ENCODE measurements at places on chromosomes 1 and 21.

- no peak for DNase-seq
These were observed 54.2 kb upstream of the DNAJC6 start for GRCh38 chr1:65255035-65255655.

- no peak for DNase-seq
These were observed 33.1 kb upstream of the VPS26C start for GRCh38 chr21:37300114-37300751.

- DNase-seq: no peak
These were observed 15.5 kb downstream of the DEGS1 start for GRCh38 chr1:224198572-224198971.

GRCh38 chr1:212491454-212491853 lies 58.7 kb downstream of the NENF start:
- DNase-seq: no peak

DNA sequence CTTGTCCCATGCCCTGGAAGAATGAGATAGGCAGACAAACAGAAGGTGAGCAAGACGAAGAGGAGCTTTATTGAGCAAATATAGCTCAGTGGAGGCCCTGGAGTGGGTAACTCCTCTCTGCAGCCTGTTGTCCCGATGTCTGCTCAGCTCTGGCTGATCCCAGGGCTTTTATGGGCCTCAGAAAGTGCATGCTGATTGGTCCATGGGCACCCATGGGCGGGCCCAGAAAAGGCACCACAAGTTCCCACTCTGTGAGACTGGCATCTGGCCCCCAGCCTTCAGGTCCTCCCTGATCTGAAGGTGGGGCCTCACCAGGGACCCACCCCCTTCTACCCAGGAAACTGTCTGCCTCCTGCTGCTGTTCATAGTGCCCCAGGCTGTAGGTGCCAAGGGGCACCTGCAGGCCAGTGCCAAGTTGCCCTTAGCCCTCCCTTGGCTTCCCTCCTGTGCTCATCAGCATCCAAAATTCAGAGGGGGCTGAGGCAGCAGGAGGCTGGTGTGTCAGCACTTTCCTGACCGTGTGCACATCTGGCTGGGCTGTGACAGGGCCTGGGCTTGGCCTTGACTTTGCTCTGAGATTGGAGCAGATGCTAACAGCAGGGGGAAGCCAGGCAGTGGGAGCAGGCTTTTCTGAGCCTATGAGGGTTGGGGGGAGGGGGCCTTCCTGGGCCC lies 35.4 kb downstream of the ACTL8 start:
- no peak for DNase-seq

GRCh38 chr21:39837861-39838359 lies 29.3 kb upstream of the PCP4 start:
- no peak for DNase-seq

DNA sequence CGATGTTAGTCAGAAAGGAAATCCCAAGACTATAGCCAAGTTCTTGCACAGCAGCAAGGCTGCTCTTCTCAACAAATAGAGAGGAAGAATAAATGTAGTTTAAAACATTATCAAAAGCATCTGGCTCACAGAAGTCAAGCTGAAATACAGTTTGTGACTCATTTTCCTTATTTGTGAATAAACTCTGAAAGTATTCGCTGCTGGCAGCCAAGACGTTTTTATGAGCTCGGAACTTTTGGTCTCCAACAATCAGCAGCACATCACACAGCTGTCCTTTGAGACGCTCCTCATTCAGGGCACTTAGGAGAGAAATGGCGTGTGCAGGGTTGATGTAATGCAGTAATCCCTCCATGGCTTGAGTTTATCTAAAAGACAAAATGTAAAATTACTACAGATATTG lies 16.4 kb downstream of the ZBTB21 start:
- no peak for DNase-seq

- DNase-seq: no peak
These were observed 6.7 kb downstream of the CNIH3 start for GRCh38 chr1:224622831-224623230.
